ENCODE measurements at places on chromosomes 1 and 21.

DNA sequence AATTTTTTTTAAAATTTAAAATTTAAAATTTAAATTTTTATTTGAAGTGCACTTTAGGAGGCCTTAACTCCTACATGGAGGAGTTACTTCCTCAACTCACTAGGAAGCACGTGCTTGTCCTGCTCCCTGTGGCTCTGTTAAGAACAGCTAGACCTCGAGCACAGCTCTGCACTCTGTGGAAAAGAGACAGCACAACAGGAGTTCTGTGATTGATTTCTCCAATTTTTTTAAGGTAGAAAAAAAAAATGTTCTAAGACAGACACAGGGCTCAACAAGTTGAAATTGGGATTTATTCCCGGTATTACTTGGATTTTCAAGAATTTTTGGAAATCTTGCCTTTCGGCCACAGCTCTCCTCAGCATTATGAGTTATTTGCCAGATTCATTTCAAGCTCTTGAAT, 356.6 kb upstream of the LYPLAL1 start:
- no peak for DNase-seq

- DNase-seq: no peak
Observed at GRCh38 chr21:42455754-42456440, 40.1 kb downstream of the RSPH1 start.

DNA sequence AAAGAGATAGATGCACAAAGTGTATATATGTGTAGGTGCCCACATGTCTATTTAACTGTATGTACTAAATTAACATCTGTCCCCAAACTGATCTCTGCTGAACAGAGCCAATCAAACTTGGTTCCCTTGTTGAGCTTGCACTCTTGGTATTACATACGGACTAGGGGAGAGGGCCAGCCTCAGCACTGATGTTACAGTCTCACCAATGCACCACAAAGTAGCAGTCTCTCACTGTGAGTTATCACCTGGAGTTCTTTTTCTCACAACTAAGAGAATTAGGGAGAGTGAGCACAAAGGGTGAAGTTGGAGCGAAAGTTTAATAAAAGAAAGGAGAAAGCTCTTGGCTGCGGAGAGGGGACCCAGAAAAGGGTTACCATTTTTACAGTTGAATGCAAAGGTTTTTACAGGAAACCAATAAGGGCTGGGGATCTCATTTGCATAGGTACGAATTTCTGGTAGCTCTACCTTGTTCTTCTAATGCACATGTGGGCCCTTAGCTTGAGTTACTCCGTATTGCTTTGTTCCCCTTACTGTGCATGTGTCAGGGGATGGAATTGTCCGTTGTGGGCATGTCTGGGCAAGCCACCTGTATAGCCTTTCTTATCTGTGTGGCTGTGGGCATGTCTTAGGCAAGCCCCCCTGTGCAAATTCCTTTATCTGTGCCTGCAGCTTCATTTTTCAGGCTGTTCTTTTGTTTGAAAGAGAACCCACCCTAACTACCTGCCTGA, 13.3 kb upstream of the CHI3L2 start:
- DNase-seq: no peak

DNA sequence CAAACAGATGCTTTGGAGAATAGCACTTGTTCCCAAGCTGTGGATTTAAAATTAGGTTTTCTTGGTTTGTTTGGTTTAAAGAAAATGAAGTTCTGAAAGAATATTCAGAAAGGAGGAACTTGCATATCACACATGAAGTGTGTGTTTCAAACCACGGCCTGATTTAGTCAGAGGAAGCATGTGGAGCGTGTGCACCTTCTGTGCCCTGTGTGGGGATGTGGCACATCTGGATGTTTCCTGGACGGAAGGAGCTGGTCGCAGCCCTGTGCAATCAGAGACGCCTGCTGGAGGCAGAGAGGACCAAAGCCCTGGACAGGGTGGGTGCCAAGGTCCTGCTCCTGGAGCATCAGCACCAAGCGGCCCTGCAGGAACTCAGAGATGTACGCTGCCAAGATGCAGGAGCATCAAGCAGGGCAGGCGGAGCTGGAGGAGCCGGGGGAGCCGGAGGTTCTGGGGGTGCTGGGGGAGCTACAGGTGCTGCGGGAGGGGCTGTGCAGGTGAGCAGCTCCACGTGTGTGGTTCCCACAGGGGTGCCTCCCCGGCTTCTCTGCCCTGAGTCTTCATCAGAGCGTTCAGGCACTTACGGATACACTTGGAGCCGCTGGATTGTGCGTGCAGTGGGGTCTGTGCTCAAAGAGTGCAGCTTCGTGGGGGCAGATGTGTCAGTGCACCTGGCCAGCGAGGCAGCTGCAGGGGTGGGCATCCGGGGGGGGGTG, 45.7 kb downstream of the PCNT start:
- DNase-seq: no peak

DNA sequence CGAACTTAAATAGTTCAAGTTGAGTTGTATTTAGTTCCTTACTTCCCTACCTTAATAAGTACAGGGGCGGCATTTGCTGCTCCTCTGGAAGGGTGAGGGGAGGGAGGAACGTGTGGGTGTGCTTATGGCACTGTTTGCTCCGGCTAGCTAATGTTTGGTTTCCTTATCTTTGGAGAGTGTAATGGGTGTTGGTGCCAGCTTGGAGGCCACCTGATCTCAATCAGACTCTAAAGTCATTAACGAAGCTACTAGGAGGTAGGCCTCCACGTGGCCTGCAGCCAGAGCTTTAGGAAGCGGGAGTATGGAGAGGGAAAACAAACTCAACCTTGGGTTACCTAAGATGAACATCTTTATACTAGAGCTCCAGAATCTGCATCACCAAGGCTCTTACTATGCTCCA, 43.0 kb upstream of the RAP1A start:
- no peak for DNase-seq

Data from fibroblast of upper back skin (primary cell).